GM13976 (cell line): ENCODE measurements at places on chromosomes 6 and 20.

DNA sequence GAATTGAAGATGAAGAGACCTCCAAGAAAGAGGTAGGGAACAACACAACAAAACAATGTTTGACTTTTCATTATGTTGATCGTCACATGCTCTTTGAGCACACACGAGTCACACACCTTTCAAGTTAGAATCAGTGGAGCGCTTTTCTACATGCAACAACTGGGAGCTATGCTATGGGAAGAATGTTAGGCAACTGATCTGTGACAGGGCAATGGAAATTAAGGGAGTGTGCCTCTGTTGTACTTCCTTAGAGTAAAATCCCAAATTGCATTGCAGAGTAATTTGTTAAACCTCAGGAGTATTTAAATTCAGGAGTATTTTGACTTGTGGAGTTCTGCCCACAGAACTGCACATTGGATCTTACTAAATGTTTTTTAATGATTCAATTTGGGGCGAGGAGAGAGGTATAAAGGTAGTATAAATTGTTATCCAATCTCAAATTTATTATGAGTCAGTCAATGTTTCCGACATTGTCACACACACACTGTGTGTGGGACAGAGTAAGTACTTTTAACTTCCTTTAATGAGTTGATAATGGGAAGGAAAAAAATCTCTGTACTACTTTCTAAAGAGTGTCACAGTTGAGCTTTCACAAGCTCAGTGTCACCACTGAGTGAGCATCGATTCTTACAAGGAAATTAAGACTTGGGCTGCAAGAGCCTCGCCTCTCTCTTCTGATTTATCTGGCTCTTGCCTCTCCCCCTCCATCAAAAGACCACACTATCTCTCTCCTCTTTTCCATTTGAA, 10.7 kb downstream of the GNAS start:
- no peak for DNase-seq

DNA sequence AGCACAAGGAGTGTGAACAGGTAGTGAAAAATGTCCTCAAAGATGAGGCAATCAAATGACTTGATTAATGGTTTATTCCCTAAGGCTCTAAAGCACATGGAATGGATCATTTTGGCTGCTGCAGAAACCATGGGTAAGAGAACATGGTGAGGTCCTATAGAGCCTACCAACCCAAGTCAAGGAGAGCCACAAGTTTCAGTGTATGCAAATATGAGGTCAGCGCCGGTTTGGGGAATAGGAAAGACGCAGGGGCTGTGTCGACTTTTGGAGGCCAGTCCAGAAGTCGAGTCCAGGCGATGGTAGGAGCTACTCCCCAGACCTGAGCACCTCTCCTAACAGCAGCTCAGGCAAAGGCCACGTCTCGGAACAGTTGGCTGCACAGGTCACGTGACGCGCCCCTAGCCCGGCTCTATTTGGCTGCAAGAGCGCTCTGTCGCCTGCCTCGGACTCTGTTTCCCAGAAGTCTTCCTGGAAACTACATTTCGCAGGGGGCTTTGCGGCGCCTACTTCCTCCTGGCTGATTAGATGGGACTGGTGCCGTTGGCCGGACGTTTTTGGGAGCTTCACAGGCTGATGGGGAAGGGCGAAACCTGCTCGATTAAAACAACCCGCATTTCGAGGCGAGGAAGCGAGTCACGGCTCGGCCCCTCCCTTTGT, 74.4 kb upstream of the CHD6 start:
- DNase-seq, result peak; percentile 64

- no peak for DNase-seq
Measured at GRCh38 chr20:41782255-41782654, 164.1 kb upstream of the CHD6 start.

DNA sequence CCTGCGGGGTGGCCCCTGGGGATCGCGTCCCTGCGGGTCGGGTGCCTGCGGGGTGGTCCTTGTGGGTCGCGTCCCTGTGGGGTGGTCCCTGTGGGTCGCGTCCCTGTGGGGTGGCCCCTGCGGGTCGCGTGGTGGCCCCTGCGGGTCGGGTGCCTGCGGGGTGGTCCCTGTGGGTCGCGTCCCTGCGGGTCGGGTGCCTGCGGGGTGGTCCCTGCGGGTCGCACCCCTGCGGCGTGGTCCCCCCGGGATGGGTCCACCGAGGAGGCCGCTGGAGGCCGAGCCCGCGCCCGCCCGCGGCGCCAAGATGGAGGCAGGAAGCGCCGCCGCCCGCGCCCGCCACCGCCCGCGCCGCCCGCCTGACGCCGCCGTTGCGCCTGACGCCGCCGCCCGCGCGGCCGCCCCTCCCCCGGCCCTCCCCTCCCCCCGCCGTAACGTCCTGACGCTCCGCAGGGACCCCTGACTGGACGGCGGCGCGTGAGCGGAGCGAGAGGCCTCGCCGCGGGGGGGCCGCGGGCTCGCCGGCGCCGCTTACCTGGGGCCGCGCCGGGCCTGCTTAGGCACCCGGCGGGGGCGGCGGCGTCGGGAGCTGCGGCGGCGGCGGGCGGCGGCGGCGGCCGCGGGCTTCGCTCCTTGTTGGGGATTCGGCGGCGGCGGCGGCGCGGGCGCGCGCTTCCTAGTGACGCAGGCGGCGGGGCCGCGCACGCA, at the start of gene GMEB2:
TSS of gene GMEB2 (minus strand) at position 678 of the 705 bp plus-strand sequence. CDS start 7,704 bp downstream, outside the sequence.
- DNase-seq, result peak; percentile 87

DNA sequence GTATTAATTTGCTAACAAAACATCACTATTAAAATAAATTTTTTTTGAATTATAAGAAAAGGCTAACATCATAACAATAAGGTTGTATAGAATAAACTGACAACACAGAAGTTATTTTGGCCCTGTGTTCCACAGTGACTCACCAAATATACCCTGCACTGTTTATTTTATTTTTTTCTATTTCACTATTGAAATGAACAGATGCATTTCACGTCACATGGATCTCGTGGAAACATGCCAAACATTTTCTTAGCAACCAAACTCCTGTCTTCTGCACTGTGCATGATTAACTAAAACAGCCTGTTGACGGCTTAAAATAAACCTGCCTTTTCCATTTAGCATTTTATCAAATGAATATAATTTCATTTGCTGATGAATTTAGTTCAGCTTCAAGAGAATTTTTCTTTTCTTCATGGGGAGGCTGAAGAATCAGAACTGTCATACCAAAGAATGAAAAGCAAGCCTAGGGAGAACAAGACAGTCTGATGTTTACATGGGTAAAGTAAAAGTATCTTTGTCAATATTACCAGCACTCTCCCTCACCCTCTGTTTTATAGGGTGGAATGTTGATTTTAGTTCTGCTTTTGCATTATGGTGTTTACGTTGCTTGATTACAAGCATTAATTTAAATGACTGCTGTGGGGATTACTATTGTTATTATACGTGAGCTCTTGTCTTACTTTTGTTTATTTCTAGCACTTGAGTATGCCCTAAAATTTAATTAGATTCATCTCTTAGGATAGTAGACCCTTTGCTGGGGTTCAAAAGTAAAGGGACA, 115.3 kb downstream of the LCA5 start:
- DNase-seq, result no peak

DNA sequence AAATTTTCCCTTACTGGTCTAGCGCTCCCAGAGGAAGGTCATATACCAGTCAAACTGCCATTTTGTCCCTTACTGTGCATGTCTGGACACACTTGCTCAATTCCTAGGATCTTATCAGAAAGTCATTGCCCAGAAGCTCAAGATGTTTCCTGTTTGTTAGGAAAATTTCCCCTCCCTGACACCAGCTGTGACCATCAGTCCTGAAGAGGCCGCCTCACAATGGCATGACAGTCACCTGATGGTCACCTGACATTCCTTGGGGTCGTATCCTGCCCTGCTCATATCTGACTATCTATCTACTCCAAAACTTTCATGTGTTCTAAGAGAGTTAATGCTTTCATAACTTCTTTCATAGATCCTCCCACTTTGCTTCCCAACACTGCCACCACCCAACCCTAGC, 219.9 kb downstream of the OTOR start:
- no peak for DNase-seq

- DNase-seq, result no peak
Measured at GRCh38 chr6:90829311-90829710, 242.4 kb upstream of the MAP3K7 start.

DNA sequence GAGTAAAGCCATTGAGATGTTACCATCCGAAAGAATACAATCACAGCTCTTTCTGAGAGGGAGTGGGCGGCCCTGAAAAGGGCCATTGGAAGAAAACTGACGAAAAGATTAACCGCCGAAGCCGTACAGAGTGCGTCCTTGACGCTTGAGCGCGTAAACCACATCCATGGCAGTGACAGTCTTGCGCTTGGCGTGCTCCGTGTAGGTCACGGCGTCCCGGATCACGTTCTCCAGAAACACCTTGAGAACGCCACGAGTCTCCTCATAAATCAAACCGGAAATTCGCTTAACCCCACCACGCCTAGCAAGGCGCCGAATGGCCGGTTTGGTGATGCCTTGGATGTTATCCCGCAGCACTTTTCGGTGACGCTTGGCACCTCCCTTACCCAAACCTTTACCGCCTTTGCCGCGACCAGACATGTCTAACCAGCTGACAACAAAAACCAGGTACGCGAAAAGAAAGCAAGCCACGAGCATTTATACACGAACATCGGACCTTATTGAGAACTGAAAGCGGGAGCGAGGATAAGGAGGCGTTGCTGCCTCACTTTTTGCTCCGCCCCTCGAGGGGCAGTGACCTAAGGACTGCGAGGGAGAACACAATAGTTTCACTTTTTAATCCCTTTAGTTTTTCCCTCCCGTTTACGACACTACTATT, 60.3 kb upstream of the HFE start:
- DNase-seq, result peak; percentile 62

GRCh38 chr6:143901885-143902750, 37.8 kb downstream of the ZC2HC1B start:
- peak; percentile 58 for DNase-seq

DNA sequence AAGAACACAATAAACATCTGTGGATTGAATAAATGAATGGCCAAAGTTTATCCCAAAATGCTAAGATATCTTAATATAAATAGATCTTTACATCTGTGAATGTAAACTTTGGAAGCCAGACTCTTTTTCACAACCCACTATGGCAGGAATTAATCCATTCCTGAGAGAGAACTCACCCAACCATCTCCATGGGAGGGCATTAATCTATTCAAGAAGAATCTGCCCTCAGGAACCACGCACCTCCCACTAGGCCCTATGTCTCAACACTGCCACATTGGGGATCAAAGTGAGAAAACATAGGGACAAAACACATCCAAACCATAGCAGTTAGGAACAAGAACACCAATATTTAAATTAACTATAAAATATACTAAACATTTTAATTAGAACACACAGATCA, 3.4 kb downstream of the UBE3D start:
- DNase-seq, result no peak

DNA sequence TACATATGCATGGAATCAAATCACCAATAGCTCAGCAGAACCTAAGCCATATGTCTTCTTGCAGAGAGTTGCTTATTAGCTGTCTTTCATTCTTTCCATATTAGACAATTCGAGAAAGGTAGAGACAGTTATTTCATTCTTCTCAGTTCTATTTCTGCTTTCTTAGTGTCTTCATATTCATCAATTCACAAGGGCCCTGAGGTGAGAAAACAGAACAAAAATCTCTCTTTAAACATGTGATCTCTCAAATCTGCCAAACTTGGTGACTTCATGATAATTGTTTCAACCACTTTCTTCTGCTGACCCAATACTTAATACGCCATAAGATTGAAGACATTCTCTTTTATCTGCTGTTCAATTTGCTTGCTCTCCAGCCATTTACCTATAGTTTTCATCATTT, 229.7 kb upstream of the MARCKS start:
- DNase-seq, result no peak

GRCh38 chr20:16479666-16480065, 93.6 kb downstream of the KIF16B start:
- DNase-seq, result no peak

DNA sequence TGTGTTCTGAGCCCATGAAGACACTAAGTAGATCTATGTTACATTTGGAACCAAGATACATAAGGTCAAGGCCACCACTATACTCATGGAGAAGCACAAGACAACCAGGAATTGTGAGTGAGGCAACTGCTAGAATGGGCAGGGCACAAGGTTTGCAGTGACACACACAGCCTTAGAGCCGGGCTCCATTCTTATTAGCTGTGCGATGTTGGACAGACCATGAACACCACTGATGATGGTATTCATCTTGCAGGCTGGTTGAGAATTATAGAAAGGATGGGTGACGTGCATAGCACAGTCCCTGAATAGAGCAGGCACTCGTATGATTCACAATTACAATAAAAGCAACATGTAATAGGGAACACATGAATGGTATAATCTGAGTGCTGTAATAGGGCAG, 172.4 kb downstream of the GJA10 start:
- no peak for DNase-seq

DNA sequence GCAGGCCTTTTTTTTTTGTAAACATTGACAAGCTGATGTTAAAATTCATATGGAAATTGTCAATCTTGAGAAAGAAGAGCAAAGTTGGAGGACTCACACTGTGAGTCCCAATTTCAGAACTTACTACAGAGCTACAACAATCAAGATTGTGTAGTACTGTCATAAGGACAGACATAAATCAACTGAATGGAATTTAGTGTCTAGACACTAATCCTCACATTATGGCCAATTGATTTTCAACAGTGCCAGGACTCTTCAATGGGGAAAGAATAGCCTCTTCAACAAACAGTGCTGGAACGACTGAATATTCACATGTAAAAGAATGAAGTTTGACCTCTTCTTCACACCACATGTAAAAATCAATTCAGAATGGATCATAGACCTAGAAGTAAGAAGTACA, 60.8 kb downstream of the TGM2 start:
- DNase-seq, result no peak

GRCh38 chr6:44223319-44224028, at the start of gene SLC29A1:
SLC29A1 (plus strand) TSS chr6:44223595; CDS start chr6:44227314, 3,719 bp downstream.
- DNase-seq, result peak; percentile 94

DNA sequence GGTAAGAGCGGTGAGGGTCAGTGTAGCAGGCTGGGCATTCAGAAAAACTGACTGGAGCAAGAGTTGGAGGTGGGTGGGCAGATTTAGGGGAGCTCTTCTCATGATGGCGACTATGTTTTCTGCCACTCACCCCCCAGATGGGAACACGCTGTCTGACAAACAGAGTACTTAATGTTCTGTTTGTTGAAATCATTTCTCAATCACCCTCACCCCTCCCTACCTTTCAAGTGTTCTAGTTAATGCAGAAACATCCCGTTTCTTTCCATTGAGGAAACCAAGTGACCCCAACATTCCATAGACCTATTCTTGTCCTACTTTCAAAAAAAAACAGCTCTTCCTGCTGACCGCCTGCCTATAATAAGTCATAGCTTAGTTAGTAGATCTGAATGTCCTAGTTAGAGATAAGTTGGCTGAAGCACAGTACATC, 132.5 kb upstream of the NEDD9 start:
- no peak for DNase-seq

GRCh38 chr6:89984926-89985750, 90.9 kb downstream of the GJA10 start:
- peak; percentile 16 for DNase-seq
